Activated naive CD8-positive, alpha-beta T cell treated with anti-CD3 and anti-CD28 coated beads, Interleukin-2, amount 10 ng/mL, durations not matched to agents 7 days and 5 days (primary cell): ENCODE measurements at places on chromosomes 4 and X.

- H3K36me3 ChIP-seq: peaks cover 16% of the 10 kb centered on the region
- no peak overlapping the region for H3K27ac ChIP-seq
- H3K27me3 ChIP-seq: no peaks in the 10 kb centered on the region
- H3K4me3 ChIP-seq: no peak overlapping the region
- H3K4me1 ChIP-seq: peaks cover 11% of the 10 kb centered on the region
- no peak for DNase-seq
Observed at GRCh38 chrX:16592194-16592770, 57.7 kb upstream of the S100G start.

- H3K27me3 ChIP-seq: no peaks in the 10 kb centered on the region
- DNase-seq: no peak
- H3K4me1 ChIP-seq: peaks cover 7% of the 10 kb centered on the region
- H3K4me3 ChIP-seq: no peak overlapping the region
Observed at GRCh38 chrX:42096265-42096920, 173.0 kb upstream of the CASK start.

- no peak overlapping the region for H3K4me3 ChIP-seq
- no peak for DNase-seq
- H3K27me3 ChIP-seq: no peaks in the 10 kb centered on the region
- no peak overlapping the region for H3K27ac ChIP-seq
- H3K36me3 ChIP-seq: no peaks in the 10 kb centered on the region
Observed at GRCh38 chr4:87425711-87426110, 3.3 kb downstream of the NUDT9 start.

GRCh38 chrX:88416002-88416401, 331.0 kb upstream of the CPXCR1 start:
- H3K4me3 ChIP-seq: no peak overlapping the region
- H3K4me1 ChIP-seq: no peaks in the 10 kb centered on the region
- DNase-seq: no peak

GRCh38 chrX:86103061-86103460, 45.2 kb upstream of the DACH2 start:
- no peaks in the 10 kb centered on the region for H3K36me3 ChIP-seq
- H3K27me3 ChIP-seq: no peaks in the 10 kb centered on the region
- no peak overlapping the region for H3K27ac ChIP-seq
- H3K4me3 ChIP-seq: no peak overlapping the region
- H3K4me1 ChIP-seq: no peaks in the 10 kb centered on the region

DNA sequence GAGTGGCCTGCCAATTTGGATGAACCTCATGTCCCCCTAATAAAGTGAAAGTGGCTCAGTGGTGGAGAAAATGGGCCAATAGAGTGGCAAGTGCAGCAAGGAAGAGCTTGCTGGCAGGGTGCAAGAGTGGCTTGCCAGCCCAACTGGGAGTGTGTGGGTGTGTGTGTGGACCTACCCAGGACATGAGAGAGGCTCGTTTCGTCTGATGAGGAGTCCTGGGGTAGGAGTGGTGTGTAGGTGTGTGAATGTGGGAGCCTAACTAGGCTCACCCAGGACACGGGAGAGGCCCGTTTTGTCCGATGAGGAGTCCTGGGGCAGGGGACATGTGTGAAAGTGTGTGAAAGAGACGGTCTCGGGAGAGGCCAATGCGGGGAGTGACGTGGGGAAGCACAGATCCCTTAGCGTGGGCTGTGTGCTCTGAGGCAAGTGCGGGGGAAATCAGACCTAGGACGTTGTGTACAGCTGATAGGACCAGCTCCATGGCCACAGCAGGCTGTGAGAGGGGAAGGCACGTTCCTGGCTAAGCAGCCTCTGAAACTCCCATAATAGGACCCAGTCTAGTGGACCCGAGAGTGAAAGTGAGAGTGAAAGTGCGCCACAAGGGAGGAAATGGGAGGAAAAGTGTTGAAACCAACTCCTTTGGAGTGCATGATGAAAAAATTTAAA, 5.3 kb downstream of the GAGE10 start:
- H3K27ac ChIP-seq: peak overlapping the region; percentile 94
- H3K27me3 ChIP-seq: no peaks in the 10 kb centered on the region

- no peak overlapping the region for H3K4me3 ChIP-seq
- H3K27ac ChIP-seq: no peak overlapping the region
- no peaks in the 10 kb centered on the region for H3K36me3 ChIP-seq
- DNase-seq: no peak
- no peaks in the 10 kb centered on the region for H3K4me1 ChIP-seq
Observed at GRCh38 chr4:116059361-116059760, 945.9 kb upstream of the NDST4 start.

- no peak overlapping the region for H3K4me3 ChIP-seq
- H3K36me3 ChIP-seq: no peaks in the 10 kb centered on the region
- H3K27me3 ChIP-seq: peaks cover 22% of the 10 kb centered on the region
- H3K4me1 ChIP-seq: no peaks in the 10 kb centered on the region
- no peak for DNase-seq
Observed at GRCh38 chr4:158996669-158997074, 106.2 kb upstream of the RAPGEF2 start.

GRCh38 chr4:110041735-110042134, 129.1 kb downstream of the EGF start:
- H3K27ac ChIP-seq: no peak overlapping the region
- peaks cover 1% of the 10 kb centered on the region for H3K36me3 ChIP-seq
- H3K4me3 ChIP-seq: no peak overlapping the region
- DNase-seq: no peak

DNA sequence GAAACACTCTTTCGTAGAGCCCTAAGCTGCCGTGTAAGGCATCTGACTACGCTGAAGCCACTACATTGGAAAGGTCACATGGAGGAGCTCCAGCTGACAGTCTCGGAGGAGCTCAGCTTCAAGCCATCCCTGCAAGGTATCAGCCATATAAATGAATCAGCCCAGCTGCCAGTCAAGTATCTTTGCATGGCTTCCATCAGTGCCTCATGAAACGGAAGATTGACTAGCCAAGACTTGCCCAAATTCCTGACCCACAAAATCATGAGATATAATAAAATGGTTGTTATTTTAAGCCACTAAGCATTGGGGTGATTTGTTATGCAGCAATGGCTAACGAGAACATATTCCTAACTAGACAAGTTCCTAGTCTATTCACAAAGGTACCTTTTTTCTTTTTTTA, 104.1 kb upstream of the SCOC start:
- no peaks in the 10 kb centered on the region for H3K36me3 ChIP-seq
- H3K27me3 ChIP-seq: peaks cover 12% of the 10 kb centered on the region
- no peak overlapping the region for H3K27ac ChIP-seq

- H3K27me3 ChIP-seq: peaks cover 34% of the 10 kb centered on the region
- no peaks in the 10 kb centered on the region for H3K36me3 ChIP-seq
- no peak overlapping the region for H3K27ac ChIP-seq
Observed at GRCh38 chr4:147479786-147480185, 1.1 kb upstream of the EDNRA start.
